AG20443 (cell line): ENCODE measurements at places on chromosomes 2 and 18.

DNA sequence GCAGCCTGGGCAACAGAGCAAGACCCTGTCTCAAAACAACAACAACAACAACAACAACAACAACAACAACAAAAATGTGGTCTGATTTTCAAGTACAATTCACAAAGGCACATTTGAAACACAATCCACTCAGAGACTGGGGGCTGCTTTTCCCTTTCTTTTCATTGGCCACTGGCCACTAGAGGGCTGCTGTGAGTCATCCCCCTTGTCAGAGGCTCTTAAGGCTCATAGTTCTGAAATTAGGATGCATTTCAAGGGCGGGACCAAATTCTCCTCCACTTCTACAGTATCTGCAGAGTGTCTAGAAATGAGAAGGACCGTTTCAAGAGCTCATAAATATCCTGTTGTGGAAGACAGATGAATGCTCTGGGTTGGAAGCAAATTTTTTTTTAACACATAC lies 285.4 kb downstream of the NRXN1 start:
- no peak for DNase-seq

- no peak for DNase-seq
Observed at GRCh38 chr18:8562070-8562469, 47.2 kb upstream of the RAB12 start.

GRCh38 chr2:182680837-182681236 lies 35.2 kb upstream of the DNAJC10 start:
- DNase-seq, result no peak

- no peak for DNase-seq
Observed at GRCh38 chr2:20174410-20174809, 50.5 kb downstream of the SDC1 start.

DNA sequence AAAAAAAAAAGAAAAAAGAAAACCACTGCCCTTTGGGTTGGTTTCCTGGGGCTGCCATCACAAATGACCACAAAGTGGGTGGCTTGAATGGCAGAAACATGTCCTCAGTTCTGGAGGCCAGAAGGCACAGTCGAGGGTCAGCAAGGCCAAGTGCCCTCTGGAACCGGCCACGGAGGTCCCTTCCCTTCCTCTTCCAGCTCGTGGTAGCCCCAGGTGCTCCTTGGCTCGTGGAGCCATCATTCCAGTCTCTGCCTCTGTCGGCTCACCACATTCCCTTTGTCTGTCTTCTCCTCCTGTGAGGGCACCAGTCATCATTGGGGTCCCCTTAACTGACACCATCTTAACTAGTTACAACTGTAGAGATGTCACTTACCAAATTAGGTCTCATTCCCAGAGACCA lies 8.5 kb upstream of the NFATC1 start:
- DNase-seq, result no peak

DNA sequence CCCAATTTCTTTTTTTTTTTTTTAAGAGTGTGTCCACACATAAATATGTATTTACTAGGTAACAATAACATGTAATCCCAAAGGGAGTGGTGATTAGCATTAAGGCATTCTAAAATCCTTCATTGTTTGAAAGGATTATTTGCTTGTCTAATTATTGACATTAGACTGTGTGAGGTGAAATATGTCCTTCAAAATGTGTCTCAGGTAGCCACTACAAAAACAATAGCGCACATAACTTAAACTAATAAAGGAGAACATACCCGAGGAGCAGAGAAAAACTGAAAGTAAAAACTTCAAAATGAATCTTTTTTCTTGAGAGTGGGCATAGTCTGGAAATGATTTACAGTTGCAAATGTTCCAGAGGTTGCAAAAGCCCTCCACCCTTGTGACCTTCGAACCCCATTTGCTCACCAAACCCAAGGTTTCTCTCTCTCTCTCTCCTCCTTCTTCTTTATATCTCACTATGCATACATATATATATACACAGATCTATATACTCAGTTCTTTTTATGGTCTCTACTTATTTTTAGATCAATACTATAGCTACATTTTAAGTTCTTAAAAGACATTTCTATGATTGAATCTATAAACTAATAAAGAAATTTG lies 24.4 kb upstream of the FRZB start:
- no peak for DNase-seq

GRCh38 chr18:34598120-34598635 lies 111.9 kb upstream of the DTNA start:
- no peak for DNase-seq

GRCh38 chr2:5990086-5990485 lies 297.9 kb downstream of the SOX11 start:
- no peak for DNase-seq

DNA sequence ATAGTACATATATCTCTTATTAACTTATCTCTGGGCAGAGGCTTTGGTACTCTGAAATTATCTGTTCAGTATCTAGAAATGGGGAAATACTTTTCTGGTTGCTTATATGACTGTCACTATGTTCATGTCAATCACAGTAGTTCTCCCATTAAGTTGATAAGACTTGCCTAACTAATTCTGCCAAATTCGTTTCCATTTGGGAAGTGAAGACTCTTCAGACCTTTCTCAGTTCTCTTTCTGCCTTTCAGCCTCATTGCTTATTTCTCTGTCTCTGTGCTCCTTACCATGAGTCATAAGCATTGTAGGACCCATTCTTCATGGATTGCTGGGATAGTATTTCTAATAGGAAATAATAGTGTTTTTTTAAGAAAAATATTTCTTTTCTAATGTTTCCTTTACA lies 113.5 kb downstream of the PHLPP1 start:
- no peak for DNase-seq

DNA sequence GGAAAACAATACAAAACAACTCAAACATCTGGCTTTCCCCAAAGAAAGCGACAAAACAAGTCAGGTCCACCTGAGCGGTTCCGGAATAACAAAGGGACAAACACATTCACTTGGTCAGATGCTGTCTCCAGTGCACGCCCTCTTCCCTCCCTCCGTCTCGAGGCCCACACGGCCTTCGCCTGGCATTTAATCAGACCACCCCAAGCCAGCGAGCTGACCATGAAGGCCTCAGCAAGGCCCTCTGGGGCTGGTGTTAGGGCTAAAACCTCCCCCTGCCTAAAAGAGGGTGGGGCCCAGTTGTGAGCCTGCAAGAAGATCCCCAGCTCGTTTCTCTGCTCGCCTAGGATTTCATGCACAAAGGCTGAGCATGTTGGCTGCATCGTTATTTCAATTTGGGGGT lies 180.3 kb downstream of the EIPR1 start:
- DNase-seq, result no peak

- DNase-seq, result no peak
Observed at GRCh38 chr2:114784046-114784445, 341.6 kb downstream of the DPP10 start.

DNA sequence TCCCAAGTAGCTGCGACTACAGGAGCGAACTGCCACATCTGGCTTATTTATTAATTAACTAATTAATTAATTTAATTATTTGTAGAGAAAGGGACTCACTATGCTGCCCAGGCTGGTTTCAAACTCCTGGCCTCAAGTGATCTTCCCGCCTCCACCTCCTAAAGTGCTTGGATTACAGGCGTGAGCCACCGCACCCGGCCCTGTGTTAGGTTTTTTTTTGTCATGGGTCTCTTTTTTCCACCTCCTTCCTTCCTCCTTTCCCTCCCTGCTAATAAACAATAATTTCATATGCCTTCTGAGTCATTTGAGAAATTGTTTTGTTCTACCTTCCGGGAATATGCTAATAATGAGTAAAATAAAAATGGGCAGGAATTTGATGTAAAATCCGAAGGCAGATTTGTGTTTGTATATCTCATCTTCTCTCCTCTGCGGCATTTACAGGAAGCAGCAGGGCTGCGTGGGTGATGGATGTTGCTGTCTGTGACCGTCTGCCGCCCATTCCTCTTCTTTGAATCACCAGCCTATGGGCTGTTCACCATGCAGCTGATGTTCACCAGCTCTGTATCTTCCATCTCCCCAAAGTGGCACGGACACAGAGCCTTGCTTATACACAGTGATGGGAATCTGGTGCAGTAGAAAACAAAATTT lies 89.9 kb downstream of the ACSL3 start:
- peak; percentile 70 for DNase-seq

DNA sequence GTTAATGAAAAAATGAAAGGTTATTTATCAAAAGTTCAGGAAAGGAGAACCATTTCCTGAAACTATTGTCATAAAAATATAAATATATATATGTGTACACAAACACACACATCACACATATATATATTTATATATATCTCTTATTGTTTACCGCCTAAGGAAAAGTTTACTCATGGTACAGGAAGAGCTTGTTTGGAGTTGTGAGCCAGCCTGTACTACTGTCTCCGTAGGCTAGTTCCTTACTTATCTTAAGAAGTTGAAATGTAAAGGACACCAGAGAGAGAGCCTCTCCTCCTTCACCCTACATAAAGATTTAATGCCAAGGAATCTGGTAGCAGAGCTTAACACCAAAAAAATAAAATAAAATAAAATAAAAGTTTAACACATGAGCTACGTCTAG lies 19.6 kb downstream of the DSC1 start:
- no peak for DNase-seq

DNA sequence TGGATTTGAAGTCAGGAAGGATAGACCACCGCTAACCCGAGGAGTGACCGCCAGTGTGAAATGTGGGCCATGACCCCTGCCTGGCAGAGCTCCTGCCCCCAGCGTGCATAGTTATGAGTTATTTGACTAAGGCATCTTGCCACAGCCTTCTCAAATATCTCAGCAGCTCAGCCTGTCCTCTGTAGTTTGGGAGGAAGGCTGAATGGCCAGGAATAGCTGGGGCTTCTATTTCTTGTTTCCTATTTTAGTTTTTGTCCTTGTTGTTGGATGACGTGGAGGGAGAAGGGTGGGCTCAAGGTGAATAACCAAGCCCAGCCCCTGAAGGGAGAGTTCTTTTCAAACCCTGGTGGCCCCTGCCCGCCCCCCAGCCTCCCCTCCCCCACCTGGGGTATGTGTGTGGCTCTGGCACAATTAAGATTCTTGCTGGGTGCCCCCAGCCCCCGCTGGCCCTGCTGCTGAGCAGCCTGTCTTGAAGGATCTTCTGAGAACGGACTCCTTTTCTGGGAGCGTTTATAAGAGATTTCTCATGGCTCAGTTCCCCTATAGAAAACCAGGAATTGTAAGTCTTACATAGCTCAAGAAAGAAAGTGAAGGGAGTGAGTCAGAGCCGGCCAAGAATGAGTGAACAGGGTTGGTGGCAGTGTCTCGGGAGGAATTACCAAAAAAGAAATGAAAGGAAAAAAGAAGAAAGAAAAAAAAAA lies 157.4 kb downstream of the GLI2 start:
- DNase-seq, result peak; percentile 66

DNA sequence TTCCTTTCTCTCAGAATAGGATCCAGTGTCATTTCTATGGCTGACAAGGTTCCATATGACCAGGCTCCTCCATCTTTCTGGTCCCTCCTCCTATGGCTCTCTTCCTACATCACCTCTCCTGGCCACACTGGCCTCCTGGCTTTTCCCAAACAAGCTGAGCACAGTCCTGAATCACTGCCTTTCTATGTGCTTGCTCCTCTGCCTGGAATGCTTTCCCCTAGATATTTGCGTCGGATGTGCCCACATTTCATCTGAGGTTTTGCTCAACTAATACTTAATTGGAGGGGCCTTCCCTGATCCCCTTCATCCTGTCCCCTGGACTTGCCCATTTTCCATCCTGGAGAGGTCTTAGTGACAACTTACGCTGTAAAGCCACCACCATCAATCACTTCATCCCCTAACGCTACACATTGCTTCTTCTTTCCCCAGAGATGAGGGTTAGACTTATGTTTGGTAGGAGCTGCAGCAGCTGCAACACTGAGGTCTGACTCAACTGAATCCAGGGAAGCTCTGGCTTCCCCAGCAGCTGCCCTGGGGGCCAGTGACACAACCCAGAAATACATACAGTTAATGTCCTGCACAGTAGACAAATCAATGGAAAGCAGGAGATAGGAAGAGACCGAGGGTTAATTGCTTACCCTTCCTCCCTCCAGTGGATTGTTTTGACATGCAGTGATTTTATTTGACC lies 42.9 kb downstream of the QPCT start:
- peak; percentile 76 for DNase-seq

GRCh38 chr2:111201214-111201613 lies 80.5 kb downstream of the BCL2L11 start:
- DNase-seq, result no peak

DNA sequence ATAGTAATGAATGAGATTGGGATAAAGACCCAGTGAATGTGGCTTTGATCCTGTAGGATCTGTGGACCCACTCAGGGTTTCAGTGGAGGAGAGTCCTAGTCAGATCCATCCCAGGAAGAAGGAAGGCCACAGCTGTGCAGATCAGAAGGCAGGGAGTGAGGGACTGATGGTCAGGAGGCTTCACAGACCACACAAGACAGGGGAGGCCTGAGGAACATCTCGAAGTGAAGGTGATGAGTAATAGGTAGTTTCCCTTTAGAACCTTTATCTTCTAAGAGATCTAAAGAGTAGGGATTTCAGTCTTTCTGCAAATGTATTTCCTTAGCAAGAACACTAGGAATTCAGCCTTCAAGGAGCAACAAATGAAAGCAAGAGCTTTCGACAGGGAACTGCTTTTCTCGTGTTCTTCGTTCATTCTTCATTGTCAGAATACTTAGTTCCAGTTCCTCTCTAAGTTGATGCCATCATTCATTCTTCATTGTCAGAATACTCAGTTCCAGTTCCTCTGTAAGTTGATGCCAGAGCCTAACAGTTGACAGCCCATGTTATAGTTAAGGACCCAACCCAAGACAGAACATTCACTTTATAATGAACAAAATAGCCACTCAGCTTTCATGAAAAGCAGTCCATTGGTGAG lies 150.2 kb upstream of the EPAS1 start:
- no peak for DNase-seq

GRCh38 chr2:114283774-114284173 lies 158.7 kb upstream of the DPP10 start:
- no peak for DNase-seq

GRCh38 chr18:49352321-49352720 lies 108.1 kb downstream of the DYM start:
- no peak for DNase-seq

DNA sequence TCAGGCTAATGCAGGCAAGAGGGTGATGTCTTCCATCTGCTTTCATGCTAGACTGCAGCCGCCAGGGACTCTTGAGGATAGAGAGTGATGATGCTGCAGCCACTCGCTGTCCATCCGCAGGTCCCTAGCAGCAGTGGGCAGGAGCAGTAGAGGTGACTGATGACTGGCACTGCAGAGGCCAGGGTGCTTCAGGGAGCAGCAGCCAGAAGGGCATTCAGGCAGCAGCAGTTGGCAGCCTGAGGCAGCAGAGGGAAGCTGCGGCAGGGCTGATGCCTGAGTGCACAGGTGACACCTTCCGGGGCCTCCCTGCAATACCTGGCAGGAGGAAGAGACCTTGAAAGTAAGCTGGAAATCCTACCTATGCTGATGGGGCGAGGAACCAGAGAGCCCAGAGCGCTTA lies 214.2 kb downstream of the ICOS start:
- no peak for DNase-seq

DNA sequence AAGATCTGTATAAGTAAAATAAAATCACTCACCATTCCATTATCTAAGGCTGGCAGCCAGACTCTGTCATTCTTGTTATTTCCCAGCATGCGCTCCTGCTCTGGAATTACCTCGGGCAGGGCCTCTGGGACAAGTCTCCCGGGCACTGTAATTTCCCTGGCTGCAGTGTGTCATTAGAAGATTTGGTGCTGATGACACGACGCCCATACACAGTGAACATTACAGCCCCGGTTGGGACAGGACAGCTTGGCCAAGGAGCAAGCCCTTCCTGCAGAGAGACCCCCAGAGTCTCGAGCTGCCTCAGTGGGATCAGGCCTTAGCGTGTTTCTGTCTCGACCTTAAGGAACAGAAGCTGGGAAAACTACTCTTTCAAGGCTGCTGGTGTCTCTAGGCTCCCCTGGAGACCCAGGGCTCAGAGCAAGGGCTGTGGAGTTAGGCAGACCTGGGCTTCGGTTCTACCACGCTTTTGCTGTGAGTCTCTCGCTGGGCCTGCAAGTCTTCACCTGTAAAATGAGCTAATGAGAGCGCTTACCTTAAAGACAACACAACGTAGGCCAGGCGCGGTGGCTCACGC lies 39.7 kb downstream of the SMAD7 start:
- no peak for DNase-seq
